ENCODE measurements at places on chromosomes 11 and 22.

DNA sequence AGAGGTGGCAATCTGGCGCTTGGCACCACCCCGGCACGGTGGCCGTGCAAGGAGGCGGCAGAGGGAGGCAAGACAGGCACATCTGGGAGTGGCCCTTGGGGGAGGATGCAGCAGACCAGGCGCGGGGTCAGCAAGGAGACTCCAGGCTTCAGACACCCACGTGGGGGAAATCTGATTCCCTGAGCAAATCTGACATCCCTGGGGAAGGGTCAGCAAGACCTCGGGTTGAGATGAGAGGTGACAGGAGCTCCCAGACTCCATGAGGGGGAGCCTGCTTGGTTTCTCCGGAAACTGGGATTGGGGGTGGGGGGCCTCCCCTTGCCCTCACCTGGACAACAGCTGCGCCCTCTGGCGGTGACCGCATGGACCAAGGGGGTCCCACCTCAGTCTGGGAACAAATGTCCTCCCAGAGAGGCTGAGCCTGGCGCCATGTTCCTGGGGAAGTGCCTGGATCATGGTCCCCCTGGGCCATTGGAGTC lies 4.0 kb upstream of the RCOR2 start:
- no peak for DNase-seq

- no peak for DNase-seq
These were observed 23.7 kb downstream of the TANGO2 start for GRCh38 chr22:20044495-20045151.

GRCh38 chr22:44933666-44934453 lies 75.9 kb downstream of the PHF21B start:
- no peak for DNase-seq

GRCh38 chr11:77968337-77968736 lies 26.1 kb downstream of the INTS4 start:
- DNase-seq: no peak

DNA sequence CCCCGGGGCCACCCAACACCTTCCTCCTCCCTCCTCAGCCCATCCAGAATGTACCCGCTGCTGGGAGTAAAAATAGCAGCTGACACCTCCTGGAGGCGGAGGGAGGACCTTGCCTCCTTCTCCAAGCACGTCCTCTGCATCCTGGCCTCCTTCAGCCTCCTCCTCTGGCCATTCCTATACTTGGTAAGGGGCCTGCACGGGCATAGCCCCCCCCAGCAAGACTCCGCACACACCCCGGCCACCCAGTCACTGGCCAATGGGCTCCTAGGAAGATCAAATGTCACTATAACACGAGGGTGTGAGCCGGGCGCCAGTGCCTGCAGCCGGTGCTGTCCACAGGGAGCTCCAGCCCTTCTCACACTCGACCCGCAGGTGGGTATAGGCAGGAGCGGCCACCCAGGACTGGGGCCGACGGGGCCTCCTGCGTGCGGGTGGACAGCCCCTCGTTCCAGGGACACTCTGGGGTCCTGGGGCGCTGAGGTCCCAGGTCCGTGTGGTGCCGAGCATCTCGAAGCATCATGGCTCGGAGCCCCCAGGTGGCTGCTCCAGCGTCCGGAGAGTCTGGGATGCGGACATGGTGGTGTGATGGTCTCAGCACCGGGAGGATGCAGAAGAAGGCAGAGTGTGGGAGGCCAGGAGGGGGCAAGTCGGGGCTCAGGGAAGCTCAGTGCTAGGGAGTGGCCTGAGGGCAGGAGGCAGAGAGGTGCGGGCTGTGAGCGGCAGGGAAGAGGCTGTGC lies at the start of gene TNNT3:
Gene TNNT3 (plus strand): TSS at position 313 of the 737 bp plus-strand sequence. CDS start 3,172 bp downstream, outside the sequence.
- DNase-seq: no peak
